Bone marrow (tissue), 2 donors: ENCODE measurements at places on chromosomes 5 and 9.

GRCh38 chr9:4987961-4988421 is 2.9 kb downstream of the JAK2 start:
- DNase-seq: peak; percentile 7

DNA sequence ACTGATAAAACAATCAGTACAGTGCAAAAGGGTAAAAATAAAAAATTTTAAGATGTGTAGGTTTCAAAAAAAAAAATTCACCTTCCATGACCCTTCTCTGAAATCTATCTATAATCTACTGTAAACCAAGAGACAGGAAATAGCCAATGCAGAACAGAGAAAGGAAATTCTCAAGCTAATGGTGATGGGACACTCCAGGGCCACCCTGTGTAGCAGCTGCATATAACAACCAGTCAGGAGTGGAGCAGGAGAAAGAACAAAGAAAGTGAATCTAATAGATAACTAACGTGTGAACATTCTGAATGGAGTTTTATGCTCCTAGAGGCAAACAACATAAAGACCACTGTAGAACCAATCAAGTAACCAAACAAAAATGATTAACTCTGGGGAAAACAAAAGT is 16.6 kb downstream of the SPTLC1 start:
- no peak for DNase-seq

GRCh38 chr5:90473396-90474234 is 956 bp downstream of the MBLAC2 start:
- peak; percentile 48 for DNase-seq

DNA sequence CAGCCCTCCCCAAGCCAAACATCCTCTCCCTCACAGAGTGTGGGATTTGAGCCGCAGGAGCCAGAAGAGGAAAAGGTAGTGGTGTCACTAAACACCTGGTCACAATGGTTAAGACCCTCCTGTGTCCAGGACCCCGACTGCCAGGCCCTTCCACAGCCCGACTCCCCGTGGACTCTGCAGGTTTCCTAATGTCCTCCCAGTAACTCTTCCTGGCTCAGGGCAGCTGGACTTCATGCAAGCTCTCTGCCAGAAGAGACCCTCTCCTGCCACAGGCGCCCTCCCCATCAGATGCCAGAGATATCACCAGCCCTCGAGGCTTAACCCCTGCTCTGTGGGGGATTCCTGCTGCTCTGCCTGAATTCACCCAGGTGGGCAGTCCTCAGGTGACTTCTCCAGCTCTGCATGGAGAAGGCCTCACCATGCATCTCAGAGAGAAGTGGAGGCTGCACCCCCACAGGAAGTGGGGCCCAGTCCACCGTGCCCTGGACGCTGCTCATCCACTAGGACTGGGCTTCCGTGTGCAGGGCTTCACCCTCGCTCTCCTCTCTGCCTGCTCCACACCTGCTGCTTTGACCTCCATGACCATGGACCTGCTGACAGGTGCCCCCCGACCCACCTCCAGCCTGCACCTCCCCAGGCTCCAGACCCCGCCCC is 111.2 kb downstream of the ADAMTS2 start:
- DNase-seq: no peak

GRCh38 chr5:31054453-31054852 is 139.0 kb upstream of the CDH6 start:
- DNase-seq: no peak

DNA sequence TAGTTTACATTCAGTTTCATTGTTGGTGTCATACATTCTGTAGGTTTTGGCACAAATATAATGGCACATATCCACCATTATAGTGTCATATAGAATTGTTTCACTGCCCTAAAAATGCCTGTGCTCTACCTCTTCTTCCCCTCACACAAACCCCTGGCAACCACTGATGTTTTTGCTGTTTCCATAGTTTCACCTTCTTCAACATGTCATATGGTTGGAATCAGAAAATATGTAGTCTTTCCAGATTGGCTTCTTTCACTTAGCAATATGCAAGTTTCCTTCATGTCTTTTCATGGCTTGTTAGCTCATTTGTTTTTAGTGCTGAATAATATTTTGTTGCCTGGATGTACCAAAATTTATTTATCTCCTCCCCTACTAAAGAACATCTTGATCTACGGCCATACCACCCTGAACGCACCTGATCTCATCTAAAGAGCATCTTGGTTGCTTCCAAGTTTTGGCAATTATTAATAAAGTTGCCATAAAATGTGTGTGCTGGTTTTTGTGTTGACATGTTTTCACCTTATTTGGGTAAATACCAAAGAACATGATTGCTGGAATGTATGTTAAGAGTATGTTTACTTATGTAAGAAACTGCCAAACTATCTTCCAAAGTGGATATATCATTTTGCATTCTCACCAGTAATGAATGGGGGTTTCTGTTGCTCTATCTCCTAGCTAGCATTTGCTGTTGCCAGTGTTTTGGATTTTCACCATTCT is 17.0 kb upstream of the CDK20 start:
- no peak for DNase-seq

- DNase-seq: no peak
Observed at GRCh38 chr9:136721339-136722092, 9.1 kb downstream of the DIPK1B start.

- DNase-seq: no peak
Observed at GRCh38 chr5:172715421-172715780, 55.6 kb downstream of the DUSP1 start.

GRCh38 chr5:82673057-82673809 is 395.1 kb upstream of the RPS23 start:
- DNase-seq: no peak

- DNase-seq: peak; percentile 15
Observed at GRCh38 chr9:136310273-136311030, 6.6 kb upstream of the CCDC187 start.

- DNase-seq: no peak
Observed at GRCh38 chr5:40453689-40454088, 226.0 kb upstream of the PTGER4 start.

DNA sequence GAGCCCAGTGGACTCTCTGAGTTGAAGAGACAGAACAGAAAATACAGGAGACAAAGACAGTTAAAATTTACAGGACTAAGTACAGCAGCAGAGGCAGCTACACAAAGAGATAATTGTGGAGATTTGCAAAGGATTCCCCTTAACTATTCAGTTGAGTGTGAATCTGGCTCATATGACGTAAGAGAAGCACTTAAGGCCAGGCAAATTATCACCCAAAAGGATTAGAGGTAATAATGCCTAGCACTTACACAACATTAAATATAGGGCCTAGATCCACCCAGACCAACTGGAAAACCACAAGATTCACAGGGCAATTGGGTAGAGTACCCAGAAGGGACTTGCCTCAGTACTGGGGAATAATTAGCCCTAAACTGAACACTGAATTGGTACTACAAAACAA is 41.3 kb downstream of the ADAMTS6 start:
- DNase-seq: no peak

DNA sequence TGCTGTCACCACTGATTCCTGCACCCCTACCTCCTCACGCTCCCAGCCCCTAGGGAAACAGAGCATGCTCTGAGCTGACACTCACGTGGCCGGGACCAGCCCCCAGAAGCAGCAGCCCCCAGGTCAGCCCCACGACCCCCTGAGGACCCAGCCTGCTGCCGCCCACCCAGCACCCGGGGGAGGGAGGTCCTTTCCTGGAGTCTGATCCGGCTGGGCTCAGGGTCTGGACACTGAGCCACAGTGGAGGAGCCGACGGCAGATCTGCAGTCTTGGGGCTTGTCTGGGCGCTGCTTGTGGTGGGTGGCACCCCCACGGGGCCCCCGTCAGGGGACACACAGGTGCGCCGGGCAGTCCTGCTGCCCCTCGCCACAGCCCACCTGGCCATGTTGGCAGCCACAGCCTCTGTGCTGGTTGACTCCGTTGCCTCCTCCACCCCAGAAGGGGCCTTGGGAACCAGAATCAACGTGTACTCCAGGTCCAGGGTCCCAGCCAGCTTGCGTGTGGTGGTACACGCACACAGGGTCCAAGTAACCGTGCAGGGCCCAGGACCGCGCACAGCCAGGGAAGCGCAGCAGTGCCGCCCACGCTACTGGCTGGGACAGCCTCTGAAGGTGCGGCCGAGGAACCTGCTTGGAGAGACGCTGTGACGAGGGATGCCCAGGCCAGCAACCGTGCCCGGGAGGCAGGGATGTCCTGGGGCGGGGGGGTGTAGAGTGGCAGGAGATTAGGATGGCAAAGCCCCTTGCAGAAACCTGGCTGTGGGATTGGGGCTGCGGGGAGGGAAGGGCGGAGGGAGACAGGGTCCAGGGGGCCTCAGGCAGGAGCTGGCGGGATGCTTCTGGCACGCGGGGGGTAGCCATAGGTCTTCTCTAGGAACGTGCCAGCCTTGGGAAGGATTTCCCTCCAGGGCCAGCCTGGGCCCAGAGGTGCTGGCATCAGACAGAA is 3.5 kb downstream of the DNLZ start:
- DNase-seq: no peak

DNA sequence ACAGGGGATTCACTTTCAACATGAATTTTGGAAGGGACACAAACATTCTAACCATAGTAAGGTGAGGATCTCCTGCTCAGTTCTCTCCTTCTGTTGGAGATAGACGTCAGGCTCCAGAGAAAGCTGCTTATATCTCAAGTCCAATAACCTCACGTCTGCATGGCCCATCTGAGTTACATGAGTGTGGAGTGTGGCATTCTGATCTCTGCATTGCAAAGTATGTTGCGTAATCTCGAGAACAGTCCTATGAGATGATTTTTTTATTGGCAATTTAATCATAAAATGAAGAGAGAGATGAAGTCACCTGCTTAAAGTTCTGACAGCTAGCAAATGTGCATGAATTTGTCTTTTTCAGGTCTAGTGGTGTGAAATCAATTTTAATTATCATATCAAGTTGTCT is 118.8 kb downstream of the SLC12A2 start:
- no peak for DNase-seq

- no peak for DNase-seq
Observed at GRCh38 chr5:83387041-83387440, 84.5 kb upstream of the VCAN start.

DNA sequence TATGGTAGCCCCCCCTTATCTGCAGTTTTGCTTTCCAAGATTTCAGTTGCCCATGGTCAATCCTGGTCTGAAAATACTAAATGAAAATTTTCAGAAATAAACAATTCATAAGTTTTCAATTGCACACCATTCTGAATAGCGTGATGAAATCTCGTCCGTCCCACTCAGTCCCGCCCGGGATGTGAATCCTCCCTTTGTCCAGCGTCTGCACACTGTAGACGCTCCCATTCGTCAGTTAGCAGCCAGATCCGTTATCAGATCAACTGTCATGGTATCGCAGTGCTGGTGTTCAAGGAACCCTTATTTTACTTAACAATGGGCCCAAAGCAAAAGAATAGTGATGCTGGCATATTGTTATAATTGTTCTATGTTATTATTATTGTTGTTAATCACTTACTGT is 98.6 kb downstream of the TMEM215 start:
- DNase-seq: no peak

DNA sequence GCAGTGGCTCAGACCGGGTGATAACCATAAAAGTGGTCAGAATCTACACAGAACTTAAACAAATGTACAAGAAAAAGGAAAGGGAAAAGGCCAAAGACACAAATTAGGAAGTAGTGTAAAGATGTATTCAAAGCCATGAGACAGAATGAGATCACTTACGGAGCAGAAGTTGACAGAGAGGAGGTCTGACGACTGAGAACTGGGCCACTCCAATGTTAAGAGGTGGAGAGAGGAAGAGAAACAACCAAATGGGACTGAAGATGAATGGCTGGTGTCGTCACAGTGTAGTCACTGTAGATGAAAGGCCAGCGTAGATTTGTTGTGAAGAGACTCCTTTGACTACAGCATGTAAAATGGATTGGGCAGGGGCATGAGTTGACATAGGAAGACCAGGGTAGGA is 114.4 kb downstream of the DROSHA start:
- no peak for DNase-seq

GRCh38 chr9:98854266-98854665 is 46.8 kb downstream of the GALNT12 start:
- no peak for DNase-seq

DNA sequence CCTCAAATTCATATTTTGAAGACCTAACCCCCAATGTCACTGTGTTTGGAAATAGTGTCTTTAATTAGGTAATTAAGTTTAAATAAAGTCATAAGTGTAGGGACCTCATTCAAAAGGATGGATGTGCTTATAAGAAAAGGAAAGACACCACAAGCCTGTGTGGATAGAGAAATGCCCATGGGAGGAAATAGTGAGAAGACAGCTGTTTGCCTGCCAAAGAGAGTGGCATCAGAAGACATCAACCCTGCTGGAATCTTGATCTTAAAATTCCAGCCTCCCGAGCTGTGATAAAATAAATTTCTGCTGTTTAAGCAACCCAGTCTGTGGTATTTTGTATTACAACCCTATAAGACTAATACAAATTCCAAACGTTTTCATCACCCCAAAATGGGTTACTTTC is 1867.9 kb upstream of the NUDT12 start:
- DNase-seq: no peak

DNA sequence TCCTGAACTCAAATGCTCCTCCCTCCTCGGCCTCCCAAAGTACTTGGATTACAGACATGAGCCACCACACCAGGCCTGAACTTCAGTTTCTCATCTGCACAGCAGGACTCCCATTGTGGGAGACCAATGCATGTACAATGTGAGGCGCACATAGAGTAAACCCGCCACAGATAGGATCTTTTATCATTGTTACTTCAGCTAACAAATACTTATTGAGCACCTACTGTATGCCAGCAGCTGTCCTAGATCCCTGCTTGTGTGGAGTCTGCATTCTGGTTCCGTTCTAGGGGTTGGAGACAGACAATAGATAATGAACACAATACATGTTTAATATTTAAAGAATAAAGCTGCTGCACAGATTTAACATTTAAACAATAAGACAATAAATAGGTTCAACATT is 6.3 kb upstream of the SLC25A51 start:
- DNase-seq: no peak

- DNase-seq: no peak
Observed at GRCh38 chr9:96616817-96617438, 2.7 kb downstream of the CDC14B start.

DNA sequence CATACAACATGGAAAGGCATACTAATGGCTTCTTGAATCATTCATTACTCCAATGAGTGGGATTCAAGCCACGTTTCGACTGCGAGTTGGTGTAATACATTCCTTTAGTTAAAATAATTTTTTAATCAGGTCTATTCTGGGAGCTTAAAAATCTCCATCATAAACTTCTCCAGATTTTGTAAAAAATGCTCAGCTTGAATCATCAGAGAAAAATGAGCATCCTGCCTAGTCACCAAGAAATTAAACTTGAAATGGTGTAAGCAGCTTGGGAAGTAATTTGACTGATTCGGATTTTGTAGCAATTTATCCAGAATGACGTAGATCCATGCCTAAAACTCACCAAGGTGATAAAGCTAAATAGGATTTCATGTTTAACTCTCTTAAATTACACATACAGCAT is 165.7 kb downstream of the SLCO4C1 start:
- DNase-seq: no peak

DNA sequence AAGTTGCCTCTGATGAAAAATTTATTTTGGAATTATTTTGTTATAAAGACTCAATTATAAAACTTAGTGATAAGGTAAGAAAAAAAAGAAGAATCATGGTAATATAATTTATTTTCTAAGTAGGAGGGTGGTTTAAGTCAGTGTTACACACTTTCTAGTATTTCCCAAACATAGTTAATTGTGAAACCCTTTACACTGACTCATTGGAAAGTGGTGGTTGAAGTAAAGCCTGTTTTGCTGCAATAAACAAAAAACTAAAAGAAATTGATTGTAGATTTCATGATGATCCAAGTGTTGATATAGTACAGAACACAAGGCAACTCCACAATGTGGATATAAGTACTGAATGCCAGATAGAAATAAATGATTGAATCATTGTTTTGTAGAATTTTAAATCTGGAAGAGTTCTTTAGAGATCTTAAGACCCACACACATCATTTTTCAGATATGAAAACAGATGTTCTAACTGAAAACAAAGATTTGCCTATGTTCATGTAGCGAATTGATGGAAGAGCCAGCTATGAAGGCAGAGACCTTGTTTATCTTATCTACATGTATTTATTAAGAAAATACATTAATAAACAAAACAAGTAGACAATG is 539.8 kb downstream of the PRELID2 start:
- no peak for DNase-seq
